ENCODE measurements at places on chromosomes 5 and 9.

DNA sequence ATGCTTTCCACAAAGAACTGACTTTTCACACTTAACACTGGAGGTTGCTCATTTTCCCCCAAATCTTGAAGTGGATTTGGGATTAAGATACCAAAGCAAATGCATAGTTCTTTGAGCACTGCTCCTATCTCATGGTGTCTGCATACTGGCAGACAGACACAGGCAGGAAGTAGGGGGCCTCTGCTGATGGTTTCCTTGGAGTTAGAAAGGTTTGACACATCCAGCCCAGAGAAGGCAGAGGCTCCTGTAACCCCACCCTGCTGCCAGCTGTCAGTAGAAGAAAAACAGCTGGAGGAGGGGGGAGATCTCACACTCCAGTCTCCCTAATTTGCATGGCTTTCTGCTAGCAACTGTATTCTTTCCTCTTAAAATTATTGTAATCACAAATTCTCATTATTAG, 44.1 kb downstream of the APTX start:
- no peak for DNase-seq

DNA sequence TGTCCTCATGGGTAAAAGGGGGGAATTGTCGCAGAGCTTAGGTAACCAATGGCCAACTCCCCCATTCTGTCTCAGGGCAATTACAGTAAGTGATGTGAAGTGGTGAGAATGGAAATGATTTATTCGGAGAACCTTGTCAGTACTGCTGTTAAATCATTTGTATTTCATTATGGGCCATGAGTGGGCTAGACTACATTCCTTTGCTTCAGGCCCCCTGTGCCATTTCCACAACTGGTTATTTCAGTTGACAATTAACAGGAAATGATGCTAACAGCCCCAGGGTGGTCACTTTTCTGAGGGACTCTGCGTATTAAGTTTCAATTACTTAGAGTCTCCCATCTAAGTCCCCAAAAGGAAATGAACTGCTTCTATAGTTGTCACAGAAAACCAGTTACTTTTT, 653.7 kb downstream of the CCDC171 start:
- no peak for DNase-seq

DNA sequence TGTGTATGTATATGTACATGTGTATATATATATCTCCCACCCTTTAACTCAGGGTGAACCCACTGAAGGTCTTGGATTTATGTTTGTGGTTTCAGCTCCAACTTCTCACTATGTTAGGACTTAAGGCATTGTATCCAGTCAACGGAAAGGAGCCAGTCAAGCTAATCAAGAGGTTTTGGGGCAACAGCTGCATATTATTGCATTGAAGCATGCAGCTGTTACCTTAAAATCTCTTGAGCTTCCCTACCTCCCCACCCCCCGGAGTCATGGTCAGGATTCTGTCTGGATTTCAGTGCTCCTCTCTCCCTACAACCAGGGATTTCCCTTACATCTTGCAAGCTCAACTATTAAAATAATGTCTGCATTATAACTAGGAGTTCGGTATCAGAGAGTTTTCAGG, 399.5 kb downstream of the SPOCK1 start:
- no peak for DNase-seq

DNA sequence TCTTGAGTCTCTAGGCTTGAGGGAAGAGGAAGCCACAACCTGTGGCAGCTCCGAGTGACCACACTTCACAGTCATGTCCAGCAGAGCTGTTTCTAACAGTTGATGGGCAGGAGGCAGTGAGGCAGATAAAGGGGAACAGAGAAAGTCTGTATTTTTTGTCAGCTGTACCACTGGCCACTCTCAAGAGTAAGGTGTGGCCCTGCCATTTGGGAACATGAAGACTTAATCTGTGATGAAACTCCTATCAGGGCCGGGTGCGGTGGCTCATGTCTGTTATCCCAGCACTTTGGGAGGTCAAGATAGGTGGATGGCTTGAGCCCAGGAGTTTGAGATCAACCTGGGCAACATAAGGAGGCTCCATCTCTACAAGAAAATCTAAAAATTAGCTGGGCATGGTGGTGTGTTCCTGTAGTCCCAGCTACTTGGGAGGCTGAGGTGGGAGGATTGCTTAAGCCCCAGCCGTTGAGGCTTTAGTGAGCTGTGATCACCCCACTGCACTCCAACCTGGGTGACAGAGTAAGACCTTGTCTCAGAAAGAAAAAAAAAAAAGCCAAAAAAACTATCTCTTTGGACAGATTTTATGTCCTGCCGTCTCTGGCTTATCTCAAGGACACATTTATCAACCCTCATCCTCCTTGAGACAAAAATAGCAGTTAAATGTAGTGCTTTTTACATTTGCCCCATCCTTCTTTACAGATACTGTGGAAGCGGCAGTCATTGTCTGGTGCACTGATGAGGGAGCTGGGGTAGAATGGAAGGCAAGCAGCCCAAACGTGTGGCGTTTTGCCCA, 11.9 kb upstream of the COL15A1 start:
- no peak for DNase-seq

DNA sequence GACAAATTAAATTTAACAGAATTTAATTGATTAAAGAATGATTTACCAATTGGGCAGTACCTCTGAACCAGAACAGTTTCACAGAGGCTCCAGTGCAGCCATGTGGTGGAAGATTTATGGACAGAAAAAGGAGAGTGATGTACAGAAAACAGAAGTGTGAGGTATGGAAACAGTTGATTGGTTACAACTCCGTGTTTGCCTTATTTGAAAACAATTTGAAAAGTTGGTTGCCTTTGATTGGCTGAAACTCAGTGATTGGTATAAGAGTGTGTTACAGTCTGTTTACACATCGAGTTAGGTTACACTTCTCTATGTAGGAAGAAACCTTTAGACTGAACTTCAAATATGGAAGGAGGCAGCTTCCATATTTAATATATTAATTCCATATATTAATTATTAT, 30.1 kb downstream of the KIAA1958 start:
- DNase-seq: no peak

DNA sequence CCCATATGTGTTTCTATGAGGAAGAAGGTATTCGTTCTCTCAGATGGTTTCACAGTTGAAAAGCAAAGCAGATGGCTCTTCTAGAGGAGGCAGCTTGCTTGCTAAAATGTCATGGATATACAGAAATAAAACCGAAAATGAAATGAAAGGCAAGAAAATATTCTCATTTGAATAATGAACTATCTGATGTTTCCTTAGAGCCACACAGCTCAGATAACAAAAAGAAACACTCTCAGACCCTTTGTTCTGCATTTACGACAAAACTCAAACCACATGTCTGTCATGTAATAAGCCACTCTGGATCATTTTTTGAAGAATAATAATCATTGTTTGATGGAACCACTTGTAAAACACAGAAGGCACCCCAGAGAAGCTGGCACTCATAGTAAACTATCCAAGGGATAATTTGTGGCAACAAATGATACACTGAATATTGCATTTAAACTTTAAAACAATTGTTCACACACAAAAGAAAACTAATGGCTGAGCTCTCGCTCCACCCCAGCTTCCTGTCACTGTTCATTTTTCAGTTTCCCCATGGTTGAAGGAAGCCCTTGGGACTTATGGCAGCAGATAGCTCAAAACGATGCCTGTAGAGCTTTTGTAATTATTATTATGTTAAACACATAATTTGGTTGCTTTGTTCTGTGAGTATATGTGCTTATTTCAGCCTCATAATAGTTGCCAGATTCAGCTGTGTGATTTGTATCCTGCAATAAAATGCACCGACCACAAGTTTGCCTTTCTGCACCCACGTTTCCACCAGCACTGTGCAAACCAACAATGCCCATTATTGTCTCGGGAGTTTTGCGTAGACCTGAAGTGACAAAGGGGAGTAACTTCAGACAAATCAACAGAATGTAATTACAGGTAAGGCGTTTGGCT, 256.0 kb downstream of the TMEM167A start:
- no peak for DNase-seq

DNA sequence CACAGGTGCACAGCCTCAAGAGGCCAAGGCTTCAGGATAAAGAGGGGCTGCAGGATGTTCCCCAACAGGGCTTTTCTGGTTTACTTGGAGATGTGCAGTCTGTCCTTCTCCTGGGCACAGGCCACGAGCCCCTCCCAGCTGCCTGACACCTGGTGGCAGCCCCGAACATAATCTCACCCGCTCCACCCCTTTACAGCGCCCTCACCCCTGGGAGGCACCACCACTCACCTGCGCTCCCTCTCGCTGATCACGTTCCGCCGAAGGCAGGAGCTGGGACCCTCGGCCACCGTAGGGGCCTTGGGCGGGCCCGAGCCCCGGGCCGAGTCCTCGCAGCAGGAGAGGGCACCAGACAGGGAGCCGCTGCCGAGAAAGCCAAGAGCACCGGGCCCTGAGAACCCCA, 514 bp downstream of the SOHLH1 start:
- DNase-seq: no peak

- DNase-seq: no peak
These were observed 219.0 kb downstream of the ZNF608 start for GRCh38 chr5:124527220-124527991.

Data from stimulated activated CD4-positive, alpha-beta T cell treated with anti-CD3 and anti-CD28 coated beads, TNF-alpha, amount 100 ng/mL, for 1 hour (primary cell).